ENCODE measurements at places on chromosomes 7 and 10.

DNA sequence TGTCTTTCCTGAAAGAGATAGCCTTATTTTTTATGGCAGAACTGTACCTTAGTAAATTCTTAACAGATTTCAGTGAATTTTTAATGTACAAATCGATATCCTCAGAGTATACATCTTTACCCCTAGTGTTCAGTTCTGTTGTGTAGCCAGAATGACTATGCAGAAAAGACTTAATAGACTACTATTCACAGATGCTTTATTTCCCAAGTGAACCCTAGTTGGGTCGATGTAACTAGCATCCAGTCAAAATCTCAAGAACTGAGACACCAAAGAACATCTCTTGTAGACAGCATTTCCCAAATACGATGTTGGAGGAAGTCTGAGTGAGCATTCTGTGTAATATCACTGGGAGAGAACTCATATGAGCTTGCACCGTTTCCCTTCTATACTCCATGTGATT is 1.5 kb downstream of the AKR1C3 start:
- no peak for DNase-seq

- no peak for DNase-seq
These were observed 97.7 kb downstream of the TFEC start for GRCh38 chr7:115932880-115933279.

DNA sequence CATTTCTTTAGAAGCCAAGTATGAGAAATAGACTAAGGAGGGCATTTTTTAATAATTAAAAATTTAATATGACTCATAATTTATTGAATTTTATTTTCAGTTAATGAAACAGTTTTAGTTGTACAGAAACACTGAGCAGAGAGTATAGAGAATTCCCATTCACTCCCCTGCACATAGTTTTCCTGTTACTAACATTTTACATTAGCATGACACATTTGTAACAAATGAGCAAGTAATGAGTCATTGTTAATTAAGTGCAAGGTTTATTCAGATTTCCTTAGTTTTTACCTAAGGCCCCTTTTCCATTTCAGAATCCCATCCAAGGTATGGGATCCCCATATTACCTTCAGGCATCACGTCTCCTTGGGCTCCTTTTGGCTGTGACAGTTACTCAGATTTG is 271.5 kb upstream of the FZD8 start:
- DNase-seq = no peak

DNA sequence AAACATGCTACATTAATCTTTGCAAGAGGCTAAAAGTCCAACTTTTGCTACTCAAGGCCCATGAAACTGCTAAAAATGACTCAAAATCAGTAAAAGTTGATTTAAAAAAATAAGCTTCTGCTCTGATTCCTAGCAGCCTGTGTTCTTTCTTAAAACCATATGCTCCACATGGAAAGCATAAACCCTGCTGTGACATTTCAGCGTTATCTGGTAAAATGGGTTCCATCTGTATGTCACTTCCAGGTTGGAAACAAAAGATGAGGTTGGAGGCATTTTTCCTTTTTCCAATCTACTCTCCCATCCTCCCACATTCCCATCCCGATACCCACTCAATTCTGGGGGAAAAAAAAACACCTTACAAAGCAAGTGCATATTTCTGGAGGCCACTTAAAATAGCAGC is 439.5 kb downstream of the NEBL start:
- no peak for DNase-seq

- DNase-seq = peak; percentile 98
These were observed 135.3 kb downstream of the KIAA1217 start for GRCh38 chr10:24344279-24344678.

GRCh38 chr10:97515271-97515978 is 16.7 kb downstream of the UBTD1 start:
- DNase-seq = no peak

DNA sequence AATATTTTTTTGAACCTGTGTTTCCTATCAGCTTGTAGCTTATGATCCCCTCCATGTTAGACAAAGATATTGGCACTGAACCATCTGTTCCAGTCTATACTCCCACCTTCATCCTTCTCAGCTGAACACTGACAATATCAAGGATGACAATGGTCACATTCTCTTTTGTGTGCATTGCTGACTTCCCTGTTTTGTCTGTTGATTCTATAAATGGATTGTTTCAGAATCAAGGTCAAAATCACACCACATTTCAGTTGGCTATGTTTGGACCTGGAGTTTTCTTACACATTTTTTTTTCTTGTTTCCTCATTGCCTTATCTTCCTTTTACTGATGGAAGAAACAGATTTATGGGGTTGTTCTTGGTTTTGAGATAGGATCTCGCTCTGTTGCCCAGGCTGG is 11.3 kb upstream of the SMURF1 start:
- no peak for DNase-seq

DNA sequence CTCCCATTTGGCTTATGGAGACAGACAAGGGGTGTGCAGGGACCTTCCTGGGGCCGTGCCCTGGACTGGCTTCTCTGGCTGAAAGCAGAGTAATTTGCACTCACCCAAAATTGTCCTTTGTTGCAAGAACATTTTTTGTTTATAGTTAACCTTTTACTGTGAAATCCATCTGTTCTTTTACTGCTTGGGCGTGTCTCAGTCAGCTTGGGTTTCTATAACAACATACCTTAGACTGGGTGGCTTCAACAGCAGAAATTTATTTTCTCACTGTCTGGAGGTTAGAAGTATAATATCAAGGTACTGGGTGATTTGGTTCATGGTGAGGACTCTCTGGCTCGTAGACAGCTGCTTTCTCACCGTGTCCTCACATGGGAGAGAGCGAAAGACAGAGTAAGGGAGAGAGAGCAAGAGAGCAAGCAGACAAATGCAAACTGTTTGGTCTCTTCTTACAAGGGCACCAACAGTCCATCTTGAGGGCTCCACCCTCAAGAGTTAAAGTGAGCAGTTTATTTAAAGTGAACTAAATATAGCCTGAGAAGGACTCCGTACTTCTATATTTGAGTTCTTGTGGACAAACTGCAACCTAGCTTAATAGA is 131.0 kb upstream of the NPY start:
- no peak for DNase-seq

DNA sequence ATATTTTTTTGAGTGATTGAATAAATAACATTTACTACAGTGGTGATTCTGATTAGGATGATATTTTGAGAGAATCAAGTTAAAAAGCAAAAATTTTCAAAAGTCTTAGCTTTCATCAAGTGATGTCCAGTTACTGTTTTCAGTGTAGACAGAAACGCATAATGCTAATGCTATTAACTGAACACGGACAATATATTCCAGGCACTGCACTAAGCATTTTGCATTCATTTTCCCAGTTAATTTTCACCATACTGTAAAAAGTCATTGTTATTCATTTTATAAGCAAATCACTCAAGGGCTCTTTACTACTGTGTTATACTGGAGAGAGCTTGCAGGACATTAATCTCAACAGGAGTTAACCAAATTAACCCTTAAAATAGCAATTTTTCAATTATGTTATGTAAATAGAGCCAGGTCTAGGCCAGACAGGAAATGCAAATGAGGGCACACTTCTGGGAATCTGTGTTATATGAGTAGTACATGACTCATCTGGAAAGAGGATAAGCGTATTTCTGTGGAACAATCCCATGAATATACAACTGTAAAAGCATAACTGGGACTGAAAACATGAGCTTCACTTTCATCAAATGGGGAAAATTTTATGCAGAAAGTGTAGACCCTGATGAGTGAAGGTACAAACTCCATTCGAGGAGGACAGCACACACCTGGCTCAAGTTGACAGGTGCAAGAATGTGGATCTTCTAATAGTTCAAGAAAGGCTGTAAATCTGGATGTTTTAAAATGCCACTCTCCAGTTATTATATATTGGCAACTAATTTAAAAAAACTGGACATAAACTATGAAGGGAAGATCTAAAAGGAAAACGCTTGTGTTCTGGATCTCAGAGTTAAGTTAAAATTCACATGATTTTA is 75.4 kb downstream of the ANK3 start:
- DNase-seq = peak; percentile 40

- DNase-seq = no peak
These were observed 122.0 kb upstream of the PRKCQ start for GRCh38 chr10:6702030-6702429.

DNA sequence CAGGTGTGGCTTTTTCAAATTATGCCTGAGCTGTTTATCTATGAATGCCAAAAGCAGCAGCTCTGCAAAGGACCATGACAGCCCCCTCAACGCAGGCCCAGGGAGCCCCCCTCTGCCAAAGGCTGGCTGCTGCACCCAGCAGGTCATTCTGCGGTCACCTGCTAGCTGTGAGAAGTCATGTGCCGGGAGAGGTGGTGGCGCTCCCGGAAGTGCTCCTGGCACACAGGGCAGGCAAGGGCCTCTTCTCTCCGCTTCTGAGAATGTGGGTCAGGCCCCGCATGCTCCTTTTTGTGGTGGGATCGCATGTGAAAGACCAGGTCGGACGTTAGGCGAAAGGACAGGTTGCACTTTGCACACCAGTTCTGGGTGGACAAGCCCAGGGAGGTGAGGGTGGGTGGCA is 16.4 kb downstream of the ZNF488 start:
- DNase-seq = no peak

DNA sequence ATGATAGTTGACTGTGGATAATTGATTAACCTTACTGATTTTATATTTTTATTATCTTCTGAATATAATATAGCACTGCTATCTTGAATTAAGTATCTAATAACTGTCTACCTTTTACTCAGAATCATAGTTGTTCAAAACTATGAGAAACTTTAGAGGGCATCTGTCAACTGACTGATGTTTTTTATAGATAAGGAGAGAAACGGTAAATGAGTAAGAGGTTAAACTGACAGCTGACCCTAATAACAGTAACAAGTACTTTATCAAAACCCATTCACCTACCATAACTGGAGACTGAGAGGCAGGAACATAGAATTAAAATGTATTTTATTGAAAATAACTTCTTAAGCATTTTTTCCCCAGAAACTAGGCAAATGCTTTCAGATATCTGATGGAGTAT is 62.2 kb downstream of the CYP51A1 start:
- no peak for DNase-seq

DNA sequence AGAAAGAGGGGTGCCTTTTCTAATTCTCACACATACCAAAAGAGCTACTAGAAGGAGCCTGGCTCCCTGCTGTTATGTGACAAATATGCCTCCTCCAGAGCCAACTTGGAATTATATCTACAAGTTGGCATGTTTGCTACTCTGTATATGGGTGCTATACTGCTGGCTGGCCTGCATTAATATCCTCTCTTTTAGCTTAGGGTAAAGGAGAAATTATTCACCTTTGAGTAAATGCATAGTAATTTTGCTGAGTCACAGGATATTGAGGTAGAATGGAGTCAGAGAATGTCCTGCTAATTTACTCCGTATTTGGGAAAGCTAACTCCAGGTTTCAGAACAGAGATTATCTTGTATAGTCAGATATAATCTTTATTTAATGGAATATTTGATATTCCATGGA is 24.2 kb upstream of the LIPN start:
- DNase-seq = peak; percentile 17

- DNase-seq = no peak
These were observed 187.9 kb downstream of the CDC14C start for GRCh38 chr7:49112222-49112621.

DNA sequence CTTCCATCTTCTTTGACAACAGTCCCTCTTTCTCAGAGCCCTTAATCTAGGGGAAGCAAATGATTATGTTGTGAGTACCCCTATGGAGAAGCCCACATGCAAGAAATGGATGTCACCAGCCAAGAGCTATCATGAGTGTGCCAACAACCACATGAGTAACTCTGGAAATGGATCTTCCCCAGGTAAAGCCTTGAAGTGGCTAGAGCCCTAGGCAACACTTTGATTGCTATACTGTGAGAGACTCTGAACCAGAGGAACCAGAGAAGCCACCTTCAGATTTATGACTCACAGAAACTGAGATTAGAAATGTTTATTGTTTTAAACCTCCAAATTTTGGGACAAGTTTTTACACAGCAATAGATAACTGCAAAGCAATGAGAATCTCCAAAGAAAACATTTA is 60.9 kb upstream of the COL1A2 start:
- DNase-seq = no peak

DNA sequence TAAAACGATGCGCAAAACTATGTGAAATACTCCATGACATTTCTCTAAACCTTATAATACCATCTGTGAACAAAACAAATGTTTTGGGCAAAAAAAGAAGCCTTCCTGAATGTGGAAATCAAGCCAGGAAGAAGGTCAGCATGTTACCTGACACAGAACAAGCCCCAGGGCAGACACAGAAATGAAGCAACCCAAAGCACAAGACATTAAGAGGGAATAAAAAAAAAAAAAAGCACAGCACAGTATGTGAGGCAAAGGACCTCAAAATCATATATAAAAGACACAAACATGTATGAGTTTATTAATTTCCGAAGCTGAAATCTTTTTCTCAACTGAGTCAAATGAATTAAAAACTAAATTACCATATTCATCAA is 161.8 kb downstream of the SKIDA1 start:
- no peak for DNase-seq

GRCh38 chr10:100743626-100744135 is 1.7 kb upstream of the PAX2 start:
- DNase-seq = peak; percentile 5

- no peak for DNase-seq
These were observed 412.0 kb downstream of the CNTNAP2 start for GRCh38 chr7:146528581-146528980.

DNA sequence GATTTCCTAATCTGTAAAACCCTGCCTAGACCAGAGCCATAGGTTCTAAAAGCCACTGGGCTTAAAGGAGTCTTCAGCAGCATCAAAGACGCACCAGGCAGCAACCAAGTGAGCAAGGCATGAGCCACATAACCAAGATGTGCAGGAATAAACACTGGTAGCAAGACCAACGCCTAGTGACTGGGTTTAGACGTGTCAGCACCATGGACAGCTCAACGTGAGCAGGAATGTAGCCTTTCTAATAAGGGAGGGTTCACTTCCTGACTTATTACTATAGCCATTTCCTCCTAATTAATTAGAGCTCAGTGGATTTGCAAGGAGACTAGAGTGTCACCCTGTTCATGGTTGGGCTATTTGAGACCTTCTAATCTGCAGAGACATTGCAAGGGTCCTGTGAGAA is 223.7 kb downstream of the LHFPL3 start:
- no peak for DNase-seq

DNA sequence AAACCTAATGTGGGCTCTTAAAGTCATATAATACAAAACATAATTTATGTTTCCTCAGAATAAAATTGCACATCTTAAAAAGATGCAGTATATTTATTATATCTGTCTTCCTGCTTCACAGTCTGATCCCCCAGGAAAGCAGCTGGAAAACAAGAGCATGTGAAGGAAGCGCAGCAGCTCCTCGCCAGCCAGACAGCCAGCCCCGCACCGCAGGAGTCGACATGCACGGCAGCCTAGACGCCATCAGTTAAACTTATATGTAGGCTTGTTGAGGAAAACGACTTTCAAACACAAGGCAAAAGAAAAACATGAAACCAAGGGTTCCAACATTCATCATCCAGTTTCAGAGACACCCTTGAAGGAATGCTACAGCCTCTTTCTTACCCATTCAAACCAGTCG is 59.0 kb downstream of the PAXIP1 start:
- no peak for DNase-seq

DNA sequence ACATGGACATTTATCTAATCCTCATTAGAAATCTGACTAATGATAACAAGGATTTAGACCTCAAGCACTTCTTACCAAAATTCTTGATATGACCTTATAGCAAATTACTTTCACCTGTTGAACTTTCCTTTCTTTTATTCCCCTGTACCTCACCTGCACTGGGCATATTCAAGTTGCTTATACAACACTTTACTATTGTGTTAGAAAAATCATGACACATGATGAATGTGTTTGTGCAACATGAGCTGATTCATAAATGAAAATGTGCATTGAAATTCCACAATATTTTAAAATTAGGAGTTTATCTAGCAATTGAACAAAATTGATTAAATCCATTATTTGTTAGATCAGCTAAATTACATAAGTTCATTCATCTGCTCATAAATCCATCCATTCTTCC is 160.6 kb downstream of the CFTR start:
- DNase-seq = no peak
